ENCODE measurements at places on chromosomes 7 and 10.

DNA sequence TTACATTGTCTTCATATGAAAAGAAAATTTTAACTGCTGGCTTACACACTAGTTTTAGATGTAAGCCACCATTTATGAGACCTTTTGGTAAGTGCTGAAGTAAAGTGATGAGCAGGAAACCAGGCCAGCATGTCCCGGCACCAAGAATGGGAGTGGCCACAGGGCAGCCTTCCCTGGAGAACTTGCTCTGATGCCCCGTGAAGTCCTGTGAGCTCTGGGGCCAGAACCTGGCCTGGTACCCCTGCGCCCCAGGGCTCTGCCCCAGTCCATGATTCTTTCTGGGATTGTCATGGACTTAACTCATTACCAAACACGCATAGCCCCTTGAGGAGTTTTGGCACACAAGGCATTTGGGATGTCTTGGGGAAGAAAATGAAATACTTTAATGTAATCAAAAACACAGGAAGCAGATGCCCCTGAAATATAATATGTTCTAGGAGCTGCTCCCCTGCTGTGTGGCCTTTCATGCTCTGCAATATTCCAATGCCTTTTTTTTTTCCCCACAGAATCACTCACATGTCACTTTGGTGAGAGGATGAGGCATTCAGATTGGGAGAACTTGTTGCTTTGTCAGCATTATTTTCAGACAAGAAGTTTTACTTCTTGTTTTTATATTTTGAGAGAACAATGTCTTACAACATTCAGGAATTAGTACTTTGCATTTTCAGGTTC, 53.1 kb upstream of the CXCL12 start:
- DNase-seq, result no peak

- no peak for DNase-seq
These were observed 1199.9 kb downstream of the GATA3 start for GRCh38 chr10:9254353-9254752.

DNA sequence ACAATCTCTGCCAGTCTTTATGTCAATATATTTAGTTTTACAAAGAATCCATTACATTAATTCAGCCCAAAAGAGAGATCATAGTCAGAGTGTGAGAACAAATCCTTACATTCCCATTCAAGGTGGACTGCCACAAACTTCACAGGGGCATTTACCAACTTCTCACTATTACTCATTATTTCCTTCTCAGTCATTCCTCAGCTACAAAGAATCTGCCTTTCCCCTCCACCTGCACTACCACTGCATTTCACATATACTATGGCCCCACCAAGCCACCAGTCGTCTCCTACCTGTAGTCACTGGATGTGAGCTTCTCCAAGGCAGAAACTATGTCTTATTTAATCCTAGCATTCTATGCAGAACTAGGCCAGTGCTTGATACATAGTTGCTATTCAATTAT, 94.3 kb downstream of the USP6NL start:
- no peak for DNase-seq

GRCh38 chr7:65953890-65954450, 28.0 kb downstream of the GUSB start:
- no peak for DNase-seq

GRCh38 chr10:61752111-61753011, 89.6 kb downstream of the CABCOCO1 start:
- no peak for DNase-seq

GRCh38 chr7:99786726-99787335, 2.8 kb upstream of the CYP3A4 start:
- no peak for DNase-seq

DNA sequence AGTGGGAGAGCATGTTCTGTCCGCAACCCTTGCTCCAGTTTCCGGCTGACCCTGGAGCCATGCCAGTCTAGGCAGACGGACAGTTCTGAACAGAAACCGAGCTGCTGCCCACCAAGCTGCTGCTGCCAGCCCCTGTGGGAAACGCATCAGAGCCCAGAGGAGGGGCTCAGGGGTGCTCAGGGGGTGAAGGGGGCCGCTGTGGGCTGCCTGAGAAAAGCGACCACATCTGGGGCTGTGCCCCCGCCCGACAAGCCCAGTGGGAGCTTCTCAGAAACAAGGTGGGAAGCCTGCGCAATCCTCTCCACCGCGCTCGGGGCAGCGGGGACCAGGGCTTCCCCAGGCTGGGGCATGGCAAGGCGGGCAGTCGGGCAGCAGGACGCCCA, 38.8 kb upstream of the CFAP46 start:
- DNase-seq, result no peak

DNA sequence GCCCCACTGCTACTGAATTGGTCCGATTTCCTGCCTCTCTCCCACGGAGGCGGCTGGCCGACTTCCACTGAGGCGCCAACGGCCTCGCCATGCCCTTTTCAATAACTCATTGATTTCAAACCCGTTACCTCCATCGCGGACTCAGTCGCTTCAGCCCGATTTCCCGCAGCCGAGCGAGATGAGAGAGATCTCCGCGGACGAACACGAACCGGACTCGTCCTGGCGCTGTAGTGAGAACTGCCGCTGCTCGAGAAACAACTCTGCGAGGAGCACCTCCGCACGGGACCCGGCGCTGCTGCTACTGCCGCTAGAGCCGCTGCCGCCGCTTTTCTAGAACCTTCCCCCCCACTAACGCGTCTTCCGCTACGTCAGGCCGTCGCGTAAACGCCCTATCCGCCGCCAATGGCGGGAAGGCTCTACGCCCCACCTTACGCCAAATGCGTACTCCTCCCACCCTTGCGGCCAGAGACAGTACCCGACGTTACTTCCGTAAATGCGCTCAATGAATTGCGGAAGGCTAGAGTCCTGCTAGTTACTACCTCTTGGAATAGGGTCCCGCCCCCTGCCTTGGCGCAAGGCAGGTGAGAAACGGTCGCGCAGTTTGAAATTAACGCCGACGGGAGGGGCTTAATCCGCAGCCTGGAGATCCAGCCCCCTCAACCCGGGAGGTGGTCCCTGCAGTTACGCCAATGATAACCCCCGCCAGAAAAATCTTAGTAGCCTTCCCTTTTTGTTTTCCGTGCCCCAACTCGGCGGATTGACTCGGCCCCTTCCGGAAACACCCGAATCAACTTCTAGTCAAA, at the start of gene HNRNPA2B1:
Gene HNRNPA2B1 (minus strand): TSS at position 303 of the 803 bp plus-strand sequence. CDS start 169 bp downstream, at position 134.
- peak; percentile 95 for DNase-seq

DNA sequence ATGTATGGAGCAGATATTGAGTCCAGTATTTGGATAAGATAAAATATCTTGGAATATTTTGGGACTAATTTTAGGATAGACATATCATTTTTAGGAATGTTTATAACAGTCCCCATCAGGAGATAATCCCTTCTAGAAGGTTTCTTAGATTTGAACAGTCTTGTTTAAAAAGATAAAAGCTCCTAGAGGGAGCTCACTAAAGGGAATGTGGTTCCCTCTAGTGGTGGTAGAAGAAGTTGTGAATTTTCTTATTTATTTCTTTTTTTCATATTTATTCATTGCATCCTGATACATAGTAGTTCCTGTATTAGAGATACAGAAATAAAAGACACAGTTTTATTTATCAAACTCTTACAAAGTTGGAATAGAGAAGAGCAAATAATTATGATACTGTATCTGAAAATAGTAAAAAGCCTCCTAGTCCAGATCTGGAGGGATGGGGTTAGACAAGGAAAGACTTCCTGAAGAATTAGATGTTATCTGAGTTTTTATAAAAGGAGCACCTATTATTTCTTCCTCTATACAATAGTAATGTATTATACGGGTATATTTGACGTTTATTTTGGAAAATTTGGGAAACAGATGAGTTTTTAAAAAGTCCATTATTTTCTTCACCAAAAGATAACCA, 24.5 kb upstream of the KLF14 start:
- DNase-seq, result no peak

GRCh38 chr7:114865564-114865963, 56.3 kb upstream of the MDFIC start:
- DNase-seq, result peak; percentile 5

GRCh38 chr7:47940088-47941013, 7.9 kb downstream of the PKD1L1 start:
- DNase-seq, result no peak

GRCh38 chr10:72107325-72108003, 19.1 kb upstream of the SPOCK2 start:
- no peak for DNase-seq

DNA sequence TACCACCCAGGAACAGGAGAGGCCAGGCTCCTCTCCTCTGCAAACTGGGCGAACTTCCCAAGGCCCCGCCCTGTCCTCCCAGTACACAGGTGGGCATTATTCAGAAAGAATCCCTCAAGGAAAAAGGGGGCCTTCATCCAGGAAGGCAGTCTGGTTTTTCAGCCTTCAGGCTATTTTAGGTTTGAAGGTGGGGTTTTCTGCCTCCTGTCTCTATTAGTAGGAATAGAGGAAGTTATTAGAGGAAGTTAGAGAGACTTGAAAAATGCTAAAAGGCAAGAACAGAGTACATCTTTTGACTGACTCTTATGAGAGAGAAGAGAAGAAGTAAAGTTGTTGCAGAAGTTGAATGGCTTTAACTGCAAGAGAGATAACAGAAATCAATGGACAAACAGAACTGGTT, 250.9 kb upstream of the SORCS1 start:
- no peak for DNase-seq

DNA sequence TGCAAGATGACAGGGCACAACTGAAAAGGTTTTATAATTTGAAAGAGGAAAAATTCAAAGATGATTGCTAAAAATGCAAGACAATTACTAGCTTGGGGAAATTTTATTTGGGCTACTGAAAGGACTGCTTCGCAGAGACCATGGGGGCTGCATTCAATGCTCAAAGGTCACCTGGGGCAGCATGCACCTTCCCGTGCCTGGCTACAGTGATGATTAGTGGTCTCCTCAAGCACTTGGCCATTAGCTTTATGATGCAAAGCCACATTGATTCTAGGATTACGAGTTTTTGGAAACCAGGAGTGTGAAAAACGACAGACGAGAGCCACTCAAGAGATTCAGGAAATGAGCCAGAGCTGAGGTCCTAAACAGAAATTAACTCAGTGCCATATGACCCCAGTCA, 764.6 kb downstream of the PHTF2 start:
- DNase-seq, result no peak

GRCh38 chr7:11006291-11006690, 32.6 kb downstream of the PHF14 start:
- no peak for DNase-seq

- DNase-seq, result no peak
These were observed 21.1 kb upstream of the MAP3K8 start for GRCh38 chr10:30412901-30413300.

DNA sequence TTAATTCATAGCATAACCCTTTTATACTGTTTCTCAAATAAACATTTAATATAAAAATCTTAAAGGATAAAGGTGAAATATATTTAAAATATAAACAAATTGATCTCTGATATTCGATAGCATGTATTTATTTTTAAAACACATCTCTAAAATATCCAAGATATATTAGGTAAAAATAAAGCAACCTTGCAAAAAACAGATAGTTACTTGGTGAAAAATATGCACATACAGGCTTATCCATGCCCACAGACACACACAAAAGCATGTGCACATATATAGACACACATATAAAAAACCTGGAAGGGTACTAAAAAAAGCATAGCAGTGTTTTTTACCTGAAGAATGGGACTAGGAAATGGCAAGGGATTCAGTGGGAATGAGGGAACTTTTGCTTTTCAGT, 19.8 kb downstream of the POT1 start:
- no peak for DNase-seq

DNA sequence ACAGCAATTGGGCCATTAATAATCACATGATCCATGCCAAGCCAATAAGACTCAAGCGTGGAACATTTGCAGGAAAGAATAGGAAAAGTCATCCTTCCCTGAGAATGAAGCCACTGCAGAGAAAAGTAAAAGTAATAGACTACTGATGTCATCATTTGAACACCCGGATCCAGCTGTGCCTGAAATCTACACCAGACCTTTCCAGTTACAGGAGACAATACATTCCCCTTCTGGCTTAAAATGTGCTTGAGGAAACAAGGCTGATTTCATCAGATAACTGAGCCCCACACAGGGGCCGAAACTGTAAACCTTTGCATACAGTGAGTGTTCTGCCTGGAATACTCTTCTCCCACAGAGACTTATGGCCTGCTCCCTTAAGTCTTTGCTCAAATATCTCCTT, 232.8 kb downstream of the KCNMA1 start:
- DNase-seq, result no peak

DNA sequence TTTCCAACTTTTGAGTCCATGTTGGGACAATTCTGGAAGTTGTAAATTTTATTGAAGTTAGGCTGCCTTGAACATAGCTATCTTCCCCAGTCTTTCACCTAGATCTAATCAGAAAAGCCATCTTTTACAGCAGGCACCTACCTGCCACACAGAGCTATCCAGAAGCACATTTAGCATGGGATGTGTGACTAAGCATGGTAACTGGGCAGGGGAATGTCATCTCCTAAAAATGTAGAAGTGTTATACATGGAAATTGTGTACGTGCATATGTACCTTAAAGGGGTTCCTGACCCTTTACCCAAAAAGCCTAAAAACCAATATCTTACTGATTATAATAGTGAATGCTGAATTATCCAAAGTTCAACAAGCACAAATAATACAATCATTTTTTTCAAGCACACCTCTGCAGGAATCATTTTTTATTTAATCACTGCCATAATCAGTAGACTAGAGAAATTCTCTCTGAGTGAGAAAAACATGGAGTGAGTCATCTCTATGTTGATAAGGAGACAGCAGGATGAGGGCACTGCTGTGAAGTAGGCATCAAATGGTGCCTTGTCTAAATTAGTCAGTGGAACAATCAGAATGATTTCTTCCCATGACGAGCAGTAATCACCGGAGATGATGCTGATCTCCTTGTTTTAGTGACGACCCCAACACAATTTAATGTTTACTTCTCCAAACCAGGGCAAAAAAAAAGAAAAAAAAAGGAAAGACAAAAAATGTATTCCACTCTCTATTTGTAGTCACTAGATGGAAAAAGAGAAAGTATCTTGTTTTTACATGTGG, 75.9 kb downstream of the SORBS1 start:
- no peak for DNase-seq

GRCh38 chr7:6026011-6026819, 5.0 kb upstream of the ANKRD61 start:
- peak; percentile 42 for DNase-seq

GRCh38 chr10:112122827-112123226, 60.7 kb downstream of the GPAM start:
- DNase-seq, result no peak

GRCh38 chr10:33734393-33735155, 400.1 kb upstream of the NRP1 start:
- no peak for DNase-seq

DNA sequence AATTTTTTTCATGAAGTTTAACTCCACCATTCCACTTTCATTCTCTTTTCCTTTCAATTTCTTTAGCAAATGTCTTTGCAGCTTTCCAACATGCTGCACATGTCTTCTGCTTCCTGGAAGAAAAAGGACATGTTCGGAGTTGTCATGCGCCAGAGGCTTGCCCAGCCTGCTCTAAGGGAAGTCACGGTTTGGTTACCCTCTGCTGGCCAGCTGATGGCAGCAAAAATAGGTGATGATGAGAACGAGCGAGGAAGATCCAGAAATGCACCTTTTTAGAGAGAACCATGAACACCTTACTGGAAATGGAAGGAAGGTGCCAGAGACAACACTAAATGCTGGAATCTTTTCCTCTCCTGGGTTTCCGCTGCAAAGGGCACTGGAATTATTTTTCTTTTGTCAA, 4.9 kb upstream of the ZSCAN21 start:
- DNase-seq, result no peak

- no peak for DNase-seq
These were observed 86.3 kb downstream of the IMMP2L start for GRCh38 chr7:111475959-111476358.

- DNase-seq, result no peak
These were observed 62.1 kb downstream of the FAM185A start for GRCh38 chr7:102810916-102811315.

- no peak for DNase-seq
These were observed 41.4 kb downstream of the LRRC20 start for GRCh38 chr10:70341016-70341415.

GRCh38 chr10:131145756-131146155, 165.8 kb downstream of the TCERG1L start:
- no peak for DNase-seq
